Mesendoderm (in vitro differentiated cells): ENCODE measurements at places on chromosomes 4 and X.

DNA sequence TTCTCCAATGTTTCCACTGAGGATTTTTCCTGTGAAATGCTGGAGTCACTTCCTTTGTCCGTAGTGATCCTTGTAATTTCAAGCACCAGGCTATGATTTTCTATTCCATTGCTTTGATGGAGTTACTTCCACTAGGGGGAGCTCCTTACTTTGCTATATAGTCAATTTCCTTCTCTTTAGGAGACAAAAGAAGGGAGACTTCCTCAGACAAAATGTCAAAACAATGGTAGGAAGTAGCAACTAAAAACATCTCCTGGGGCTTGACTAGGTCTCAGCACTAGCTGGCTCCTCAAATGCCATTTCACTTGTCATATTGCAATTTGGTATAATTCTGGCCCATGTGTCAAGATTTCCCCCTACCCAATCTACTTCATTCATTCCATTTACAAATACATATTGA lies 24.1 kb downstream of the ZCCHC12 start:
- DNase-seq: peak; percentile 66
- H3K27ac ChIP-seq: no peak overlapping the region
- H3K27me3 ChIP-seq: no peaks in the 10 kb centered on the region
- no peaks in the 10 kb centered on the region for H3K36me3 ChIP-seq
- H3K4me1 ChIP-seq: no peaks in the 10 kb centered on the region

DNA sequence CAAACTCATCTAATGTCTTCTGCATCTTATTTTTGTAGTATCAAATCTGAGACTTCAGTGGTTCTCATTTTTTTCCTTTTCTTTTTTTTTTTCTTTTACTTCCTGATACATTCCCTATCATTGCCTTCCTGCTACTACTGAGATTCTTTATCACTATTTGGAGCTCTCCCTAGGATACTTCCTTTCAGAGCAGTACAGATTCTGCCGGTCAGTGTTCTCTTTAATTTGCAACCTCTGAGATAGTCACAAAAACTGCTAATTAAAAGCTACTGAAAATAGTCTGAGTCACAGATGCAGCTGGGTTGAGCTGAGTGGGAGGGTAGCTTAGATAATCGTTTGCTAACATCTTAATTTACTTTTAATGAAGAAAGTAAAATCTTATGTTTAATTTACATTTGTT lies 1279.7 kb downstream of the ARAP2 start:
- H3K4me3 ChIP-seq: no peak overlapping the region
- DNase-seq: peak; percentile 88
- no peak overlapping the region for H3K27ac ChIP-seq

DNA sequence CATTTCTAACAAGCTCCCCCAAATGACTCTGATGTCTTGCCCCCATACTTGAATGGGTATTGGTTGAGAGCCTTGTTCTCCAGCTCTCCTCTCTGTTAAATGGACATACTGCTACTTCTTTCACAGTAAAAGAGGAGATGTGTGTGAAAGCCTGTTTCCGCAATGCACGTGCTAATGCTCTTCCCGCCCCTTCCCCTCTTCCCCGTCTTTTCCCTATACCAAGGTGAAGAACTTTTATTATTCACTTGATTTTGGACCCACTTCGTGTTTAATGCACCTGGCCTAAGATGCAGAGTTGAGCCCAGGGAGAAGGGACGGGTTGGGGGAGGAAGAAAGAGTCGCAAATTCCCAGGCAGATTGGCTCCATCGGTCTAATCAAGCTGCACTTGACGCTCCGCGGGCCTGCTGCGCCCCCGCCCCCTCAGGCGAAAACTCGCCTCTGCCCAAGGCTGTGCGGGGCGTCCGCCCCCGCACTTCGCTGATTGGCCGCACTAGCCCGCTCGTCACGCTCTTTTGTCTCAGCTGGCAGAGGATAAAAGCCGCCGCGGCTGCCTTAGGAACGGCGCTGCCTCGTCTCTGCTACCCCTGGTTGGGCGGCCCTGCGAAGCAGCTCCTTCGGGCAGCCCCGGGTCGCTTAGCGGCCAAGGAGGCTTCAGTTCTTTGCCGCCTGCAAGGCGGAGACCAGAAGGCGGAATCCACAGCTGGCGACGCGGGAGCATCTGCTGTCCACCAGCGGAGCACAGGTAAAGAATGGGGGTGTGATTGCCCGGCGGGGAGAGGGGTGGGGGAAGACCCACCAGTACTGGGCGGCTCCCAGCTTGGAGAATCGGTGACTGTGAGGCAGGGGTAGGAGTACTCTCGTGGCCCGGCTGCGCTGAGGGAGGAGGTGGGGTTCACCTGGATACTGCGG lies at the start of gene ZCCHC12:
TSS of gene ZCCHC12 (plus strand) at position 562 of the 910 bp plus-strand sequence. CDS start 1,421 bp downstream, outside the sequence.
- H3K27me3 ChIP-seq: peaks cover 18% of the 10 kb centered on the region
- H3K4me3 ChIP-seq: no peak within 1 kb of the TSS
- H3K36me3 ChIP-seq: no peaks in the 10 kb centered on the region
- no peaks in the 10 kb centered on the region for H3K4me1 ChIP-seq
- peak; percentile 92 for DNase-seq

DNA sequence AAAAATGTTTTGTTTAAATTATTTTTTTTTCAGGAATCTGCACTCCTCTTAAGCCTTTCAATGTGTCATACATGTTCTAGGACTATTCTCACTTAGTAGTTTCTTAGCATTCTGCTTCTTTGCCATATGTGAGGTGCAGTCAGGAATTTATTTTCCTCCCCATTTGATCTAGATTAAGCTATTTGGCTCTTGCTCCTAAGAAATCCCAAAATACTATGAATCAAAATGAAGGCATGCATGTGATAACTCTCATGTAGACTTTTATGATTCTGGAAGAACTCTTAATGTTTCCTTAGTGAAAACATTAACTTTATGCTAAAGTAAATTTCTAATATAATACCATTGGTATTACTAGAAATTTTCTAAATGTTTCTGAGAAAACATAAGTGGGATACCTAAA lies 664.5 kb downstream of the RAPGEF2 start:
- no peaks in the 10 kb centered on the region for H3K4me1 ChIP-seq
- DNase-seq: no peak
- H3K4me3 ChIP-seq: no peak overlapping the region
- no peak overlapping the region for H3K27ac ChIP-seq
- no peaks in the 10 kb centered on the region for H3K27me3 ChIP-seq
- no peaks in the 10 kb centered on the region for H3K36me3 ChIP-seq
